Neural progenitor cell (in vitro differentiated cells): ENCODE measurements at places on chromosomes 2 and 18. TPM values are rescaled to one million over a fixed set of nuclear protein-coding genes. Genes with fewer than 3 reads are reported as not detected.

DNA sequence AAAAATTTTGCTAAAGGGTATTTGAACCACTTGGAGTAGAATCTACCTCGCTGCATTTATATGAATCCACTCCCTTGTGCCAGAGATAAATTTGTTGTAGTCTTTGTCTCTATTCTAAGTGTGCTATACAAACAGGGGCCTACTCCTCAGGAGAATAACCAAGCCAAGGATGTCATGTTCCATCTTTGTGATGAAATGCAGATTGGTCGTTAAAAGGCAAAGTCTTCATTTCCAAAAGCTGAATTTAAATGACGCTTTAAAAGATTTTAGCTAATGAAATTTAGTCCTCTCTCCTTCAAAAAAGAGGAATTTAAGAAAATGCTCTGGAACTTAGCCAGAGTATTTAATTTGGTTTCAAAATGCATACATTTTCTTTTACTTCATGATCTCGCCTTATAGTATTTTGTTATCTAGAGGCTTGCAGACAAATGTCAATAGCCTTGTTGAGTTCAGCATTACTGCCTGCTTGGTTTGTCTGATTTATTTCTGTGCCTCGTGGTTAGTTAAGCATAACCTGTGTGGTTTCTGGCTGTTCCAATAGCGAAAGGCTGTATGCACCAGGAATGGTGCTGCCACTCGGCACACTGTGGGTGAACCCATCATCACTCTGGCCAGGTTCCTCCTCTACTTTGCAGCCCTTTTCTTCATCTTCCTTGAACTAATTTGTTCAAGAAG is 417.6 kb downstream of the ZNF521 start:
- H3K27ac ChIP-seq, result no peak overlapping the region
- no peaks in the 10 kb centered on the region for H3K27me3 ChIP-seq
- no peaks in the 10 kb centered on the region for H3K36me3 ChIP-seq
- peaks cover 26% of the 10 kb centered on the region for H3K4me1 ChIP-seq

DNA sequence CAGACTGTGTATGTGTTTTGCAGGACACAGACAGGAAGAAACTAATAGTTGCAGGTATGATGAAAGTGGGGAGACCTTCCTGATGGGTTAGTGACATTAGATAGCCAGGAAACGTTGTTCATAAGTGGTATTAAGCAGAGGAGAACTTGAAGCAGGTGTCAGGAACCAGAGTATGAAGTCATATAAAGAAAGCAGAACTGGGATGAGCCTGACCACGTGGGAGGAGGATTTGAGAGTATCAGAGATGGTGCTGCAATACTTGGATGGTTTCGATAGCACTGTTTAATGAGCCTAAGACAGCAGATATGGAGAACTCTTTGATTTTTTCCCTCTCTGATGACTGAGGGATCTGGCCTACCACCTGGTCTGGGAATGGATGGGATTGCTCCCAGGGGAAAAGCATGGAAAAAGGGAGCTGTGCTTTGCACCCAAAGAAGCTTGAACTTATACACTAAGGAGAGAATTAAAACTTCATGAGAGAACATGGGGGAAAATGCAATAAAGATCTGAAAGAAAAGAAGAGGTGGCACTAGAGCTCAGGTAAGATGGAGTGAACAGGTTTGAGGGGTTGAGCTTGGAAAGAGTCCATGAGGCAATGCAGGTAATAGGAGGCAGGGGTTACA is 226.0 kb upstream of the LRRTM1 start:
- H3K36me3 ChIP-seq, result no peaks in the 10 kb centered on the region
- no peak overlapping the region for H3K27ac ChIP-seq
- no peaks in the 10 kb centered on the region for H3K27me3 ChIP-seq
- no peak for DNase-seq
- no peak overlapping the region for H3K4me3 ChIP-seq

GRCh38 chr18:11095674-11096293 is 53.6 kb downstream of the PIEZO2 start:
- H3K27ac ChIP-seq, result no peak overlapping the region
- no peaks in the 10 kb centered on the region for H3K36me3 ChIP-seq
- H3K4me3 ChIP-seq, result no peak overlapping the region
- H3K4me1 ChIP-seq, result no peaks in the 10 kb centered on the region

ZBTB7C gene
- total RNA-seq, result 0.15 and 2.3 TPM in 2 replicates

DNA sequence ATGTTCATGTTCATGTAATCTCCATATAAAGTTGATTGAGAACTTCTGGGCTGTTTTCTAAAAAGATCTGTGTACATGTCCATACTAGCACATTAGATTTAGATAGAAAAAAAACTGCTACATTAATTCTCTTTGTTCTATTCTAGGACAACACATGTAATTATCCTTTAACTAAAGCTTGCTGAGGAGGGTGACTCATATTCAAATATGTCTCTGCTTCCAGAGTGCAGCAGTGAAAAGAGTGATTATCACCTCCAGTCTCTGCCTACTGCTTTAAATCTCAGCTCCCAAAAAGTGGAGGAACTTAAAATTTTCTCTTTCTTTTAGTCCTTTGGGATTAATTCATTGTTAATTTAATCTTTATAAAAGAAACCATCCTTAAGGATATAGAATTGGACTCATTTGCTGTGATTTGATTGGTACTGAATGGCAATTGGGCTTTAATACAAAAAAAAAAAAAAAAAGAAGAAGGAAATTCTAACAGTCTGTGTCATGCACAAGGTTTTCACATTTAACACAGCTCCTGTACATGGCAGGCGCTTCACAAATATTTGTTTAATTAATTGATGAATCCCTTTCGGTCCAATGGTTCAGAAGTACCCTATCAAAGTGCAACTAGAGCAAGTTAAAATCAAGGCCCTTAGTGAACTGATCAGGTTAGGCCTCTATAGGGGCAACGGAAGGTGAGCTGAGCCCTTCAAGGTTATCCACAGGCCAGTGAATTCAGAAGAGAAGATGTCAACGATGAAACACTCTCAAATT is 214.0 kb upstream of the KCNJ3 start:
- H3K36me3 ChIP-seq, result no peaks in the 10 kb centered on the region
- no peak overlapping the region for H3K4me3 ChIP-seq
- DNase-seq, result no peak
- no peaks in the 10 kb centered on the region for H3K27me3 ChIP-seq

DNA sequence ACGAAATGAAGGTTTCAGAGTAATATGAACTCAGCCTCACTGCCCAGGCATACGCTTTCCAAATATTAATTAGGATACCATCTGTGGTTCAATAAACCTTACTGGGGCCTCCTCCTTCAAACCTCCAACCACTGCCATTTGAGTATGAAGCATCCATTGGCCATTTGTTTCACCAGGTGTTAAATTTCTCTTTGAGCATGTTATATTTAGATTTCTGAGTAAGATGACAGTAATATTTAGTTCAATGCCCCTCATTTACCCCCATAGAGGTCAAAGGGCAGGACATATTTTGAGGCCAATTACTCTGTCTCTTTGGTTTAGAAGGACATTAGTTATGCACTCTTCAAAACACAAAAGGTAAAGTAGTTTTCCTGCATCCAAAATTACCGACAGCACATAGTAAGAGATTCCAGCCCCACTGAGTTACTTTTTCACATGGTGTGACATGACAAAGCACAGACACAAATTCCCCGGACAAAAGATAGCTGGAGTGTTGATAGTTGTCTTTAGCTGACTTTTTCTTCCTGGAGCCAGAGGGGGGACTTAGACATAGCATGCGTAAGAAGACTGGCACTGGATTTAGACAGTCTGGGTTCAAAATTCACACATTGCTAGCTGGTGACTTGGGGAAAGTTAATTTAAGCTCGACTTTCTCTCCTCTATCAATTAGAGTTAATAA is 33.1 kb upstream of the LNPK start:
- H3K36me3 ChIP-seq, result no peaks in the 10 kb centered on the region
- peaks cover 19% of the 10 kb centered on the region for H3K27me3 ChIP-seq
- H3K27ac ChIP-seq, result no peak overlapping the region
- no peak for DNase-seq

GRCh38 chr2:232533944-232534710 is 5.4 kb upstream of the CHRNG start:
- no peaks in the 10 kb centered on the region for H3K36me3 ChIP-seq
- H3K4me1 ChIP-seq, result peaks cover 12% of the 10 kb centered on the region
- DNase-seq, result no peak
- no peaks in the 10 kb centered on the region for H3K27me3 ChIP-seq
- H3K4me3 ChIP-seq, result no peak overlapping the region

GRCh38 chr2:178947006-178947405 is 102.9 kb downstream of the CCDC141 start:
- no peaks in the 10 kb centered on the region for H3K36me3 ChIP-seq
- peaks cover 4% of the 10 kb centered on the region for H3K4me1 ChIP-seq
- H3K27ac ChIP-seq, result no peak overlapping the region
- no peaks in the 10 kb centered on the region for H3K27me3 ChIP-seq
- H3K4me3 ChIP-seq, result no peak overlapping the region

TMEM163 gene
- 0.95 and 1.2 TPM in 2 replicates for total RNA-seq

- H3K4me3 ChIP-seq, result no peak overlapping the region
- H3K36me3 ChIP-seq, result no peaks in the 10 kb centered on the region
- no peaks in the 10 kb centered on the region for H3K4me1 ChIP-seq
- no peak overlapping the region for H3K27ac ChIP-seq
Measured at GRCh38 chr2:85784474-85784986, 30.7 kb downstream of the ATOH8 start.

SRBD1 gene
- total RNA-seq, result 29.9 and 37.2 TPM in 2 replicates

IFIH1 gene
- total RNA-seq, result 0.09 and 0.79 TPM in 2 replicates

DNA sequence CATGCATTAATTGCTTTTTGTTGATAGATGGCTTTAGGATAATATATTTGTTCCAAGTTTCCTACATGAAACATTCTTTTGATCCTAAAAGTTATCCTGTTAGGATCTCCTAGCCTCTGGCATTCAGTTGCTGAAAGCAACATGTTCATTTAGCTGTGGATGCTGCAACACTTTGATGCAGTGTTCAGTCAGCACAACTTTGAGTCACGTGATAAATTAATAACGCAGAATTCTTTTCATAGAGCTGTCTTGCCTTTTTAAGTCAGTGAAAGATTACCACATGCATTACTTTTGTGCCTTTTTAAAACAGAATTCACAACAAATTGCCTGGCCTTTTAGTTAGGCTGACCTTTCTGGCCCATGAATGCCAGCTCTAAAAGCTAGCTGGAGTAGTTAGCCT is 1467.9 kb upstream of the ZEB2 start:
- no peaks in the 10 kb centered on the region for H3K27me3 ChIP-seq
- no peak overlapping the region for H3K4me3 ChIP-seq
- no peaks in the 10 kb centered on the region for H3K4me1 ChIP-seq
- H3K36me3 ChIP-seq, result no peaks in the 10 kb centered on the region
- no peak overlapping the region for H3K27ac ChIP-seq
- no peak for DNase-seq

DNA sequence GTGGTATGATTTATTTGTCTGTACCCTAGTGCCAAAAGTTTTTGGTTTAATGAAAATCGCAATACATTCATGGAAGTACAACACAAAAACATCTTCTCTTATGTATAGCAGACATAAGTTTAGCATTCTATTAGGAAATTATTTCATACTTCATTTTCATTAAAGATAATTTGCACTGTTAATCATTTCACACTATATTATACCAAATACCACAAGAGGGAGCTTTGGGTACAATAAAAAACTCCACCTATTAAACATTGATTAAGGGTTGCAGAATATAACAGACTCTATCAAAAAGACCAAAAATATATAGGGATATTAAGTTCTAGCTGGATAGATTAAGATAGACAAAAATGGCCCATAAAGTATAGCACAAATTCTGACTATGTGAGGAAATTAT is 79.0 kb downstream of the SLC66A3 start:
- H3K4me3 ChIP-seq, result no peak overlapping the region
- no peak for DNase-seq
- no peaks in the 10 kb centered on the region for H3K4me1 ChIP-seq
- H3K27me3 ChIP-seq, result no peaks in the 10 kb centered on the region
- H3K36me3 ChIP-seq, result no peaks in the 10 kb centered on the region

DNA sequence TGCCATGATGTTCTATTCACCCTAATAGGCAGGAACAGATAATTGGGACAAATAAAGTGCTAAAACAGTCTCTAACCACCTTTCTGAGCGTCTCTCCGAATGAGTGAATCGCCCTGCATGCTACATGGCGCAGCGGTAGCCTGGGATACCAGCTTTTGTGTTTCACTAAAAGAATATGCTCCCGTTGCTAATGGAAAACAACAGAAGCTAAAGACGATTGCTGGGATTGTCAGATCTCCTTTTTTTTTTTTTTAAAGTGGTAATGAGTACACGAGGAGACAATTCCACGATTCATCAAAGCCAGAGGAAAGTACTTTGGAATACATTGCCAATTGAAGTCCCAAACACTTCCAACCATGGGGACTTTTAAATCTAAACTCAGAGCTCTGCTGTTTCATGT is 1815.3 kb upstream of the CELF4 start:
- H3K4me3 ChIP-seq, result peak overlapping the region; percentile 16
- DNase-seq, result peak; percentile 81
- peak overlapping the region; percentile 87 for H3K27ac ChIP-seq
- H3K27me3 ChIP-seq, result no peaks in the 10 kb centered on the region
- H3K4me1 ChIP-seq, result peaks cover 27% of the 10 kb centered on the region

KCNG3 gene
- total RNA-seq, result 6.8 and 7.8 TPM in 2 replicates

DNA sequence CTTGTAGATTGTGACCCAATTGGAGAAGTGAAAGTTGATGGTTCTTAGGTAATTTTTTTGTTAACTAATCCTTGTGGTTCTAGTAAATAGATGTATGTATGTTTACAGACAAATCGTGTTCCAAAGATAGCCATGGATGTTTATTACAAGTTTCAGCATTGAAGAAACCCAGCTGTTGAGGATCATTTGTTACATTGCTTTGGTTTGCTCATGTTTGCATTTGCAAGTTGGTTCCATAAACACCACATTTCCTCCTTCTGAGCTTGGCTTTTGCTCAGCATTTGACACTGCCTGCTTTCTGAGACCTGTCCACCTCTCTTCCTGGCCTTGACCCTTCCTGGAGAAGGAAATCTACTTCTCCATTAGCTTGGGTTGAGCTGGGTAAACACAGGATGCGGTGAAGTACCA is 1.8 kb upstream of the CCDC68 start:
- H3K27ac ChIP-seq, result no peak overlapping the region
- H3K4me1 ChIP-seq, result no peaks in the 10 kb centered on the region
- no peak for DNase-seq
- no peaks in the 10 kb centered on the region for H3K36me3 ChIP-seq

DNA sequence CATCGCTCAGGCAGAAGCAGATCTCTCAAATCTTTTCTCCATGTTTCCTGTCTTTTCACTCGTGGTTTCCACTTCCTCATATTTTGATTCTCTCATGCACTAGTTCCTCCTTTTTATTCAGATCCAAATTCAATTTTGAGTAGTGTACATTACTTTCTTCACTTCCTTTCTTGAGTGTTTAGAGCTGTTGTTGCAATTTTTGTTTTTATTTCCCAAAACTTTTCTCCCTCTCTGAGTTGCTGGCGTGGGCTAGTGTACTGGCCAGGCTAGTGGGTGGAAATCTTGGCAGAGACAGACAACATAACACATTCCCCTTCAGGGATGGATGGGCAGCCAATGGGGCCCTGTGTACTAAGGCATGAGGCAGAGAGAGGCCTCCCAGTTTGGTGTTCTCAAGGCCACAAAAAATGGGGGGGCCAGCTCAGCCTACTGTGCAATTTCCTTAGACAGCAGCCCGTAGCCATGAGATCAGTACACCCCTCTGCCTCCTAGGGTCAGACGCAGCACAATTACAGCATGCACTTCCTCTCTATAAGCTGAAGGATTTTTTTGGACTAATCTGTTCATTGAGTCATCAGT is 145.1 kb upstream of the PID1 start:
- H3K27me3 ChIP-seq, result no peaks in the 10 kb centered on the region
- H3K4me3 ChIP-seq, result no peak overlapping the region
- H3K27ac ChIP-seq, result no peak overlapping the region
- DNase-seq, result no peak
- no peaks in the 10 kb centered on the region for H3K36me3 ChIP-seq
